ENCODE measurements at places on chromosomes 3 and 15. TPM values are rescaled to one million over a fixed set of nuclear protein-coding genes. Genes with fewer than 3 reads are reported as not detected.

The LMCD1 gene
- total RNA-seq = 228 TPM

- no peaks in the 10 kb centered on the region for H3K27me3 ChIP-seq
- no peaks in the 10 kb centered on the region for H3K36me3 ChIP-seq
- no peaks in the 10 kb centered on the region for H3K4me1 ChIP-seq
Observed at GRCh38 chr15:28901587-28901980, 15.8 kb downstream of the APBA2 start.

- no peaks in the 10 kb centered on the region for H3K27me3 ChIP-seq
- DNase-seq = no peak
- H3K27ac ChIP-seq = no peak overlapping the region
- H3K4me3 ChIP-seq = no peak overlapping the region
- no peaks in the 10 kb centered on the region for H3K36me3 ChIP-seq
Observed at GRCh38 chr3:34011171-34012101, 213.0 kb downstream of the PDCD6IP start.

The CPNE9 gene
- not detected for total RNA-seq

The GRAMD1C gene
- 18.4 TPM for total RNA-seq

DNA sequence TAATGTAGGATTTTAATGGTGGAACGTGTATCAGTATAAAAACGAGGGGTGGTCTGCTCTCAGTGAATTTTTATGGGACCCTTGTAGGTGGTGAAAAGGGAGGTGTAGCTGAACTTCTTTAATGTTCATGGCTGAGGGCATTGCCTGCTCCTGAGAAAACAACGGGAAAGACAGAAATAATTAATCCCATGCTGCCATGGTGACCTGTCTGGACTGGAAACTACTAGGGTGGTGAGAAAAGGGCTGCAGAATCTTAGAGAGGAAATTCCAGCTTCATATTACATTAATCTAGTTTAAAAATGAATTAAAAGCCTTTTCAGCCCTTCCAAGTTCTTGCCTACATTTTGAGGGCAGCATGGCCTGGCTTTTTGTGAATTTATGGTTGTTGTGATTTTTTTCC lies 47.6 kb downstream of the ZBTB38 start:
- peak overlapping the region; percentile 97 for H3K27ac ChIP-seq
- peaks cover 21% of the 10 kb centered on the region for H3K4me1 ChIP-seq
- no peak overlapping the region for H3K4me3 ChIP-seq
- H3K27me3 ChIP-seq = no peaks in the 10 kb centered on the region

- DNase-seq = no peak
- no peak overlapping the region for H3K4me3 ChIP-seq
- no peak overlapping the region for H3K27ac ChIP-seq
Observed at GRCh38 chr3:98038286-98038685, 3.2 kb upstream of the GABRR3 start.

DNA sequence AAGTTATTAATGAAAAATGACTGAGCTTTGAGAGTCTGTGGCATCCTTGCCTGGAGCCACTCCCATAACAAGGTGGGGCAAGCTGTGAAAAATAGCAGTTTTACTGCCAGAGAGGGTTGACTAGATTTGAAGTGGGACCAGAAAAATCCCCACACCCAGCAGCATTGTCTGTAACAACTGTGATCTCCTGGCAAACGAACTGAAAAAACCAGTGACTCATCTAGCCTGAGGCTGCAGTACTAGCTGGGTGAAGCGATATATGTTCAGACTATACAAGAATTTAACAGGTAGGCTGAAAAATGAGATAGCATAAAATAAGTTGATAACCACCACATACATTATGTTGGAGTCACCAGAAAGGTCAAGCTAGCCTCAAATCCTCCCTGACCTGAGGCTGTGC lies 64.0 kb downstream of the DPH6 start:
- H3K36me3 ChIP-seq = no peaks in the 10 kb centered on the region
- DNase-seq = no peak
- H3K4me3 ChIP-seq = no peak overlapping the region
- no peaks in the 10 kb centered on the region for H3K4me1 ChIP-seq
- H3K27ac ChIP-seq = no peak overlapping the region
- no peaks in the 10 kb centered on the region for H3K27me3 ChIP-seq

- no peaks in the 10 kb centered on the region for H3K27me3 ChIP-seq
- no peak overlapping the region for H3K4me3 ChIP-seq
- H3K4me1 ChIP-seq = peaks cover 3% of the 10 kb centered on the region
- no peaks in the 10 kb centered on the region for H3K36me3 ChIP-seq
Observed at GRCh38 chr15:58227706-58228543, 89.7 kb downstream of the AQP9 start.

DNA sequence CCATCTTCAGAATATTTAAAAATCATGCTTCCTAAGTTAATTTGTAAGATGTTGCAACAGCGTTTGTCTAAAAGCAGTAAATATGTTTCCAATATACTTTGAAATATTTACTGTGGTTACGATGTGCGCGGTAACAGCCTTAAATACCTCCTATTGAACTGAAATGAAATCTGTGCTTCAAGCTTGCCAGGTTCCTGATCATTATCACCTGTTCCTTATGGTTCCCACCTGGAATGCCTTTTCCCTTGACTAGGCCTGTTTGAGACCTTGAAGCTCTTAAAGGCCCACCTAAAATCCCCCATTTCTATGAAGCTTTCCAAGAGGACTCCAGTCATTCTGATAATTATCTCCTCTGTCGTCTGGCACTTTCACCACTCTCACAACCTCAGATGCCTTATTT lies 146.7 kb downstream of the NAALADL2 start:
- no peaks in the 10 kb centered on the region for H3K36me3 ChIP-seq
- no peaks in the 10 kb centered on the region for H3K4me1 ChIP-seq
- H3K27me3 ChIP-seq = no peaks in the 10 kb centered on the region
- H3K27ac ChIP-seq = peak overlapping the region; percentile 56

DNA sequence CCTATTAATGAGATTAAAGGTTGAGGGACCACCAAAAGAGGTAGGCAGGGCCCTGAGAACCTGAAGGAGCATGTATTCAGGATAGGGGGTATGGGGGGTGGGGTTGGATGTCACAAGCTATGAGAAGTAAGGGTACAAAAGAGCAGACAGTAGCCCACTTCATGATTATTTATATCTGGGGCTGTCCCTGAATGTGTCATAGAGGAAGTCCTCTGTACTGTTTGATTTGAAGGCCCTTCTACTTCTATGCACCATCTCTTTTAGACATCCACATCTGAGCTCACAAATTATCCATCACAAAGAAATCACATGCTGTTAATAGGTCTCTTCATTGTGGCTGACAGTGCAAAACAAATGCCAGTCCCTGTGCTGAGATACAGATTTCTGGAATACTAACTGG lies 68.6 kb downstream of the FHIT start:
- no peak for DNase-seq
- no peak overlapping the region for H3K27ac ChIP-seq
- H3K4me3 ChIP-seq = no peak overlapping the region
- H3K27me3 ChIP-seq = no peaks in the 10 kb centered on the region
- H3K36me3 ChIP-seq = no peaks in the 10 kb centered on the region

GRCh38 chr15:56616551-56616950 lies 116.8 kb downstream of the ZNF280D start:
- H3K4me1 ChIP-seq = no peaks in the 10 kb centered on the region
- H3K27me3 ChIP-seq = no peaks in the 10 kb centered on the region
- no peak for DNase-seq
- no peak overlapping the region for H3K27ac ChIP-seq
- no peaks in the 10 kb centered on the region for H3K36me3 ChIP-seq

The FOXL2 gene
- total RNA-seq = 0.33 TPM

- no peak for DNase-seq
- no peaks in the 10 kb centered on the region for H3K27me3 ChIP-seq
- H3K27ac ChIP-seq = no peak overlapping the region
- H3K4me1 ChIP-seq = no peaks in the 10 kb centered on the region
- no peaks in the 10 kb centered on the region for H3K36me3 ChIP-seq
Observed at GRCh38 chr3:18531662-18532061, 106.5 kb upstream of the SATB1 start.

- H3K27ac ChIP-seq = peak overlapping the region; percentile 96
- H3K4me1 ChIP-seq = peaks cover 13% of the 10 kb centered on the region
- no peak for DNase-seq
- no peaks in the 10 kb centered on the region for H3K36me3 ChIP-seq
- H3K4me3 ChIP-seq = peak overlapping the region; percentile 23
Observed at GRCh38 chr3:195210266-195210973, 60.5 kb downstream of the XXYLT1 start.

DNA sequence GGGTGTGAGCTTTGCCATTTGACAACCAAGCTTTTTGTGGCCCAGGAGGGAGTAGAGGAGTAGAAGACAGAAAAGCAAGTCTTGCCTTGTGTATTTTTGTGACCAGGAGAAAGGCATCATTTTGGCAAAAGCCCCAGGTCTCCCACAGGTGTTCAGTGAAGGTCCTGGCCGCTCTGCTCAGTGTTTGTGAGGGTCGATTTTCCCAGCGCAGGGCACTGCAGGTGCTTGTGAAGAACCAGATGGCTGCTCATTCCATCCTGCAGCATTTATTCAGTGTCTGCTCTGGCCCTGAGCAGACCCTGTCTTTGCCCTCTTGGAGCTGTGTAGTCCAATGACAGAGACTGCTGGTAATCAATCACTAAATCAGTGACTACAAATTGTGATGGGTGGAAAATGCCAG lies 19.5 kb downstream of the TRAK1 start:
- no peak overlapping the region for H3K4me3 ChIP-seq
- no peaks in the 10 kb centered on the region for H3K4me1 ChIP-seq
- DNase-seq = no peak

The GLDN gene
- 10.8 TPM for total RNA-seq

- H3K27ac ChIP-seq = peak overlapping the region; percentile 43
- H3K36me3 ChIP-seq = no peaks in the 10 kb centered on the region
- H3K4me3 ChIP-seq = no peak overlapping the region
- no peak for DNase-seq
- H3K27me3 ChIP-seq = no peaks in the 10 kb centered on the region
Observed at GRCh38 chr15:25838191-25838870, 24.8 kb downstream of the ATP10A start.

DNA sequence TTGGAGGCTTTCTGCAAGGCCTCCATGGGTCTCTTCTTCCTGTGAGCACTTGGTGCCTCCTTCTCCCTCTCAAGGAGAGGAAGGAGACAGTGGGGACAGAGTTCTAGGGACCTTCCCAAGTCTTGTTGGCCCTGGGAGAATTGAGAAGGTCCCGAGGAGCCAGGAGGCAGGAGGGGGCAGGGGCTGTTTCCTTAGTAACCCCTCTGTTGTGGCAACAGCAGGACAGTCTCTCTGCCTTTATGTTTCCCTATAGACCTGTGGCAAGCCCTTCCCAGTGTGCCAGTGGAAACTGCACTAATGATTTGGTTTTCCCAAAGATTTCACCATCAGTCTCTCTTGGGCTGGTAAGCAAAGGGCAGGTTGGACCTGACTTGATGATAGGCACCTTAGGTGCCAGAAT lies 87.8 kb upstream of the GALNT15 start:
- H3K36me3 ChIP-seq = no peaks in the 10 kb centered on the region
- peaks cover 6% of the 10 kb centered on the region for H3K4me1 ChIP-seq
- H3K27ac ChIP-seq = peak overlapping the region; percentile 86
- DNase-seq = no peak
- no peak overlapping the region for H3K4me3 ChIP-seq

The FBXO22 gene
- total RNA-seq = 12.8 TPM

All from breast epithelium (tissue), 4 donors.